ENCODE measurements at places on chromosomes 5 and 9.

DNA sequence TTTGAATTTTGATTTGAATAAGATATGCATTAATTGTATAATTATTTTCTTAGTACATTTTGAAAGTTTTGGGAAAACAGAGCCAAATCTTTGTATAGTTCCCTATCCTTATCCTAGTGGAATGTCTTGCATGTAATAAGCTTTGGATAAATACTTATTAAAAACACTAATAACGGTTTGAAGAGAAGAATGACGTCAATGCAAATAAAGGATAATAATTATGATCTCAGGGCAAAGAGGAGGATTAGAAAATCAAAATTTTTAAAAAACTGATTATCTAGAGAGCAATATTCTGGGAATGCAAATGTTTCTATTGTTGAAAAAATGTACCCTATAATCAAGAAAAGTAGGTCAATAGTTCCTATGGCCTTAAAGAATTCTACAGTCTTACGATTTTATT, 22.1 kb downstream of the TYRP1 start:
- no peak for DNase-seq

DNA sequence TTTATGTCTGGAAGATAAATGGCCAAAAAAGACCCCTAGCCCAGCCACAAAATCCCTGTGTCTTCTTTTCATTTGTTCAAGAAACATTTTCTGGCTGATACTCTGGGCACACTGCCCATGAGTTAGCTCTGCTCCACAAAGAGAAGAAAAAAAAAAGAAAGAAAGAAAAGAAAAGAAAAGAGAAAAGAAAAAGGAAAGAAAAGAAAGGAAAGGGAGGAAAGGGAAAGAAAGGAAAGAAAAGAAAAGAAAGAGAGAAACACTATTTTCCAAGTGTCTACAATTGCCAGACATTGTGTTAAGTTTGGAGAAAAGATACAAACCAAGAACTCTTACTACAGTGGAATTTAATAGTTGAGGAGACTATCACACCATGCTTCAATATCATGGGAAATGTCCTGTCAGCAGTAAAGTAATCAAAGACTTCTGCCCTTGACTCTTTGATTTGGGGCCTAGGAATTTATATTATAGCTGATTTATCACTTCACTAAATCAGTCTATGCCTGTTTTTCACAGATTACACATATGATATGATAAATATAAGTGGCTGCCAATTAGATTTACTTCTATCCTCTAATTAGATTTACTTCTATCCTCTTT, 3.0 kb downstream of the TRMO start:
- no peak for DNase-seq

DNA sequence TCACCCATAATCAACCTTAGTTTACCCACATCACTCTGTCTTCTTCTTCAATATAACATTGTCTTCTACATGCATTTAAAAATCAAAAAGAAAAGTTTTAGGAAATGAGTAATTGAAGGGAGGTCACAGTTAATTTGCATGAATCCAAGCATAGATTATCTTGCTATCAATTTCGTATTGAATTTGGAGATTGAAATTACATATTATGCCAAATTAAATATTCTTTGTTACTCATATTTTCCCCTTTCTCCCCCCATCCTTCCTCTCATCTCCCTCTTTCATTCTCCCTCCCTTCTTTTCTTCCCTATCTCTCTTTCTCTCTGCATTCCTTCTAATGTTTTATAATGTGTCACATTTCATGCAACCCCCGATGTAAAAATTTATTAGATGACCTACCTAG, 303.3 kb downstream of the FBXL7 start:
- DNase-seq = no peak

DNA sequence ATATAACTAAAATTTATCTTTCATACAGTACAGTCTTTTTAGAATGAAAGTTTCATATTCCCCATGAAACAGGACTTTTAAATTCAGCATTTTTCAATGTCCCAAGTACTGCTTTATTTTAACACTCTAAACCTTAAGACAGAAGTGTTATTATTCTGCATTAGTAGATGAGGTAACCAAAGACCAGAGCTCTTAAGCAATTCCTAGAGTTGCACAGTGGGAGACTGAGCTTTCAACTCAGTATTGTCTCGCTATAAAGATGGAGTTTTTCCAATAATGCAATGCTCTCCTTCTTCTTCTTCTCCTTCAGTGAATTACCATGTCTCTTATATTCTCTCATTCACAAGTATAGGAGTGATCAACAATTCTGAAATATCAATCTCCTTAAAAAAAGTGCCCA, 479.7 kb downstream of the CETN3 start:
- DNase-seq = no peak
